Testis (tissue), 5 donors: ENCODE measurements at places on chromosomes 3 and 15.

- H3K4me3 ChIP-seq = no peak overlapping the region
- H3K27me3 ChIP-seq = no peaks in the 10 kb centered on the region
- no peaks in the 10 kb centered on the region for H3K36me3 ChIP-seq
- H3K27ac ChIP-seq = no peak overlapping the region
- DNase-seq = no peak
Observed at GRCh38 chr3:121974601-121975111, 47.4 kb downstream of the ILDR1 start.

DNA sequence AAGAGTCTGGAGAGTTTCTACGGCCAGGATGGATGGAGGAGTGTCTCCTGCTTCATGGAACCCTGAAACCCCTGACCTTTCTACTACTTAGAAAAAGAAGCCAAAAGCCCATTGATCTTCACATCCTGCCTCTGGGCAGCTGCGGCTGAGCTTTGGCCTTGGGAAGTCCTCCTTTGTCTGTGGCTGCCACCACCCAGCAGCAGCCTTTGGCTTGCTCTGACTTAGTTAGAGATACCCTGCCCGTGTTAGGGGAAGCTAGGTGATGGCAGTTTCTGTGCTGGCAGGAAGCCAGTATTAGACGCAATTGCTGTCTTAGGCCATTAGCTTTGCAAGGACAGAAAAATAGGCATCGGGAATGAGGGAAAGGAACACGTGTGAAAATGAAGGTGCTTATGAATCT is 18.8 kb downstream of the APH1B start:
- H3K27ac ChIP-seq = no peak overlapping the region
- H3K27me3 ChIP-seq = no peaks in the 10 kb centered on the region
- no peaks in the 10 kb centered on the region for H3K36me3 ChIP-seq
- peaks cover 10% of the 10 kb centered on the region for H3K4me1 ChIP-seq
- DNase-seq = no peak

- H3K4me3 ChIP-seq = no peak overlapping the region
- H3K4me1 ChIP-seq = no peaks in the 10 kb centered on the region
- H3K27ac ChIP-seq = no peak overlapping the region
- no peaks in the 10 kb centered on the region for H3K27me3 ChIP-seq
- no peak for DNase-seq
Observed at GRCh38 chr3:3560591-3561311, 238.5 kb upstream of the LRRN1 start.

GRCh38 chr3:32820971-32821685 is 3.3 kb downstream of the TRIM71 start:
- peaks cover 4% of the 10 kb centered on the region for H3K4me1 ChIP-seq
- no peak for DNase-seq
- no peaks in the 10 kb centered on the region for H3K36me3 ChIP-seq
- H3K27me3 ChIP-seq = no peaks in the 10 kb centered on the region
- H3K27ac ChIP-seq = no peak overlapping the region

- H3K4me1 ChIP-seq = no peaks in the 10 kb centered on the region
- no peak overlapping the region for H3K4me3 ChIP-seq
- no peaks in the 10 kb centered on the region for H3K36me3 ChIP-seq
- no peaks in the 10 kb centered on the region for H3K27me3 ChIP-seq
Observed at GRCh38 chr3:79233431-79234060, 534.3 kb downstream of the ROBO1 start.

GRCh38 chr3:49701388-49702077 is 12.2 kb downstream of the RNF123 start:
- no peak for DNase-seq
- H3K4me3 ChIP-seq = no peak overlapping the region
- H3K27ac ChIP-seq = no peak overlapping the region
- no peaks in the 10 kb centered on the region for H3K27me3 ChIP-seq
- H3K4me1 ChIP-seq = no peaks in the 10 kb centered on the region

- no peak overlapping the region for H3K4me3 ChIP-seq
- DNase-seq = no peak
- H3K27ac ChIP-seq = no peak overlapping the region
- H3K27me3 ChIP-seq = no peaks in the 10 kb centered on the region
Observed at GRCh38 chr3:168828943-168829342, 733.2 kb upstream of the GOLIM4 start.

- H3K4me1 ChIP-seq = peaks cover 8% of the 10 kb centered on the region
- no peaks in the 10 kb centered on the region for H3K36me3 ChIP-seq
- H3K4me3 ChIP-seq = no peak overlapping the region
- H3K27ac ChIP-seq = no peak overlapping the region
- no peaks in the 10 kb centered on the region for H3K27me3 ChIP-seq
Observed at GRCh38 chr3:15932348-15933300, 134.8 kb upstream of the ANKRD28 start.

DNA sequence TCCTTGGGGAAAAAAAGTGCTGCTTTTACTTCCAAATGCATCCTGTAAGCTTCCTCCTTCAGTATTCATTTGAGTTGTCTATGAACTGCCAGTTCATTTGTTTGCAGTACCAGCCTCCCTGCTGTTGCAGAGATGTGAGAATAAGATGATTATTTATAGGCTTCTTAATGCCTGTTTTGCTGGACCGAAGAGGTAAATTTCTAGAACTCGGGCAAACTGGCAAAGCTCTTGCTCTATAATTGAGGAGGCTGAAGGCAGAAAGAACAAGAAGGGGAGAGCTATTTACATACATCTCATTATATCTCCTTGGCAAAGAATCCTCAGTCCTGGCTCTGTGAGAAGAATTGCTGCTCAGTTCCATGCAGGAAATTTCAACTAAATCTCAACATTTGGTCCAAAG is 790.4 kb downstream of the GRM7 start:
- H3K4me1 ChIP-seq = no peaks in the 10 kb centered on the region
- no peaks in the 10 kb centered on the region for H3K27me3 ChIP-seq
- no peak overlapping the region for H3K27ac ChIP-seq
- H3K36me3 ChIP-seq = no peaks in the 10 kb centered on the region
- no peak overlapping the region for H3K4me3 ChIP-seq

DNA sequence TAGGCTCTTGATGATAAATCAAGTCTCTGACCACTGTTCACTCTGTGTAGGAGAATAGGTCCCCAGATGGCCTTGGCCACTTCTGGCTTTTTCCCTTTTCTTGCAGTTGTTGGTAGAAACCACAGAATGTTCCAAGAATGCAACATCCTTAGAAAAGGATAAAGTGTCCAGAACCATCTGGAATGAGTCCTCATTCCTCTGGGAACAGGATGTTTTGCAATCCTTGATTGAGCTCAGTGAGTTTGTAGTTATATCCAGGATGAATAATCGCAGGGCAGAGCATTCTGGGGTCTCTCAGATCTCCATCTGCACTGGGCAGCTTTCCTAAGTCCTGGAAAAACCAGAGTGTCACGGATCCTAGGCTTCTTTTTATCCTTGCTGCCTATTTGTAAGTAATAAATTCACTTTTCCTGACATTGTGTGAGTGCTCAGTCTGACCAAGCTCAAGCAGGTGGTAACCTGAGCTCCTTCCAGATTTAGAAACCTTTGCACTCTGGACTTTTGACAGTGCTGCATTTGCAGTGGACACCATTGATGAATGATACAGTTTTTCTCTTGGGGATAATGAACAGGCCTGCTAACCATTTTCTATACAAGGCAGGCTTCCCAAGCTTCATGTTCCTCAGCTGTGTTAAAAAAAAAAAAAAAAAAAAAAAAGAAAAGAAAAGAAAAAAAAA is 1028.6 kb downstream of the OTOL1 start:
- H3K4me3 ChIP-seq = no peak overlapping the region
- H3K4me1 ChIP-seq = no peaks in the 10 kb centered on the region
- no peaks in the 10 kb centered on the region for H3K36me3 ChIP-seq
- no peak overlapping the region for H3K27ac ChIP-seq
- H3K27me3 ChIP-seq = no peaks in the 10 kb centered on the region

- no peaks in the 10 kb centered on the region for H3K27me3 ChIP-seq
- no peak overlapping the region for H3K27ac ChIP-seq
- no peak overlapping the region for H3K4me3 ChIP-seq
- no peaks in the 10 kb centered on the region for H3K36me3 ChIP-seq
- DNase-seq = no peak
Observed at GRCh38 chr15:49015896-49016295, 30.4 kb downstream of the SECISBP2L start.

DNA sequence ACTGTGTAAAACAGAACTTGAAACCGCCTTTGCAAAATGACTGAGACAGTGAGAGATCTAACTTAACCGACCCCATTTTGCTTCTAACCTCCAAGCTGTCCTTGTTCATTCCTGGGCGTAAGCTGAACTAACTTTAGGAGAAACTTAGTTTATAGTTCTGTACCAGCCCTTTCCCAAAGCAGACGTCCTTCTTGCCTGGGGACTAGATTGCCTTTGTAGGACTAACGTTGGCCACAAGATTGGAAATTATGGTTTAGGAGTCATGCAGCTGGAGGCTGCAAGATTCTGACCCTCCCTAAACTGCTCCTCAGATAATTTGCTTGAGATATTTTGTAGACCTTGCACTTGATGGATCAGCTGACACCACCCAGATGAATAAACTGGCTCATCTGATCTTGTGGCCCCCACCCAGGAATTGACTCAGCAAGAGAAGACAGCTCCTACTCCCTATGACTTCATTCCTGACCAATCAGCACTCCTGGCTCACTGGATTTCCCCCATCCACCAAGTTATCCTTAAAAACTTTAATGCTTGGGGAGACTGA is 219.9 kb upstream of the PROK2 start:
- no peak overlapping the region for H3K4me3 ChIP-seq
- H3K27ac ChIP-seq = no peak overlapping the region

- no peak for DNase-seq
- H3K4me3 ChIP-seq = no peak overlapping the region
- no peaks in the 10 kb centered on the region for H3K4me1 ChIP-seq
- H3K27me3 ChIP-seq = no peaks in the 10 kb centered on the region
Observed at GRCh38 chr3:169075710-169076109, 587.8 kb downstream of the MECOM start.

- H3K36me3 ChIP-seq = no peaks in the 10 kb centered on the region
- H3K27ac ChIP-seq = no peak overlapping the region
- H3K4me1 ChIP-seq = no peaks in the 10 kb centered on the region
- H3K27me3 ChIP-seq = no peaks in the 10 kb centered on the region
- peak; percentile 9 for DNase-seq
- no peak overlapping the region for H3K4me3 ChIP-seq
Observed at GRCh38 chr3:14766428-14767244, 52.1 kb upstream of the FGD5 start.

DNA sequence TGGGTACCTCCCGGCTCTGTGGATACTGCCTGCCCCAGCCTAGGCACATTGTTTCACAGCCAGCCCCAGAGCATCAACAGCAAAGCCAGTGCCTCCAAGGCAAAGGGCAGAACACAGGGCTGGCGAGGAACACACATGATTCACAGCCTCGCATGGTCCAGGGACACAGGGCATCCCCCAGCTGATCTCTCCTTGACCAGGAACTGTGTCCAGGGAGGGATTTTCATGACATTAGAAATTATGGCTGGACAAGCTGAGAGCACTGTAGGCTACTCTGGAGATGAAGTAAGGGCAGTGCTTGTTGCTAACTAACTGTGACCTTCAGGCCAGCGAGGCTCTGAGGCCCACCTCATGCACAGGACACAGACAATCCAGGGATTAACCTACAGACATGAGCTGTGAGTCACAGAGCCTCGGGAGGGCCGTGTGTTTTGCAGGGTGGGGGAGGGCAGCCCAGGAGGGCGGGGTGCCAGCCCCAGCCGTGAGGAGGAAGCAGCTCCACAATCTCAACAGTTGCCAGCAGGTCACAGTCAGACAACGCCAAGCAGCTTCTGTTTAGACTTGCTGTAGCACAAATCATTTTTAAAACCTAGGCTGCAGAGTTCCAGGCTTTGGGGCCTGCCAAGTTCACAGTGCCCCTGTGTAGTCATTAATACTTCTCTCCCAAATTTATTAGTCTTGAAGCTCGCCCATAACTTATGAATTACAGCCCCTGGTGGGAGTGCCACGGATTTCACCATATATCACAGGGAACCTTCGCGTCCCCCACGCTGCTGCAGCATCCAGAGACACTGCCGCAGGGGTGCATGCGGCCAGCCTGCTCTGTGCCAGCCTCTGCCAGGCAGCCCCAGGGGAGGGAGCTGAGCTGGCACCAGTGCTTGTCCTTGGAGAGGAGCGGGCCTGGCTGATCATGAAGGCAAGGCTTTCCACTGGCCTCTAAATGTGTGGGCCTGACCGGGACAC is 114.7 kb downstream of the ETFA start:
- peak; percentile 41 for DNase-seq
- H3K27me3 ChIP-seq = no peaks in the 10 kb centered on the region
- no peak overlapping the region for H3K4me3 ChIP-seq
- no peak overlapping the region for H3K27ac ChIP-seq

GRCh38 chr15:54514601-54515000 is 536.4 kb downstream of the UNC13C start:
- H3K4me3 ChIP-seq = no peak overlapping the region
- H3K27me3 ChIP-seq = no peaks in the 10 kb centered on the region
- H3K27ac ChIP-seq = no peak overlapping the region
- no peak for DNase-seq
- H3K4me1 ChIP-seq = no peaks in the 10 kb centered on the region

DNA sequence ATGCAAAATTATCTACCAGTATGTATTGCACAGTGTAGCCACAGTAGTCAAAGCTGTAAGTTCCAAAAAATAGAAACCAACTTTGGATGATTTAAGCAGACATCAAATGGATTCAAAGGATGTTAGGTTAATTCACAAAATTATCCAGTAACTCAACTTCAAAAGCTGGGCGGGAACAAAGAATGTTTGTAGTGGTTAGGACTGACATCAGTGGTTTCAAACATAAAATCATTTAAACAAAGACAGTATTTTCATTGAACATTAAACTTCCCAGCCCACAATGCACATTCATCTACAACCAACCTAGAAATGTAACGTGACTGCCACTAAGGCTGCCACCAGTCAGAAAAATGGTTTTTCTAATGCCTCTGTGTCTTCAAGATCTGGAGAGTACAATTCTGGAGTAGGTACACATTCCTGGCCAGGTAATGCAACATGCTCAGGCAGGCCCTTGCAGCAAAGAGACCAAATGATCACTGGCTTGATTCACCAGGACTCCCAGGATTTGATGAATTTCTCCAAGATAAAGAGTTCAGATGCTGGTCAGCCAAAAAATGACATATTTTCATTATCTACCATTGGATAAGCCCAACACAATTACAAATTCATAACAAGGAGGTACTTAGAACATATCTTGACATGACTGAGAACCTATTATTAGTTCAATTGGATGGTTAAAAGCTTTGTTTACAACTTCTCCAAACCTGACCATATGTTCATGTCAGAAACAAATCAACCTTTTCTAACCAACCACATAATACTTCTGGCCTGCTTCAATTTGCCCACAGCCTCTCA is 189.8 kb upstream of the CNTN4 start:
- no peaks in the 10 kb centered on the region for H3K36me3 ChIP-seq
- no peaks in the 10 kb centered on the region for H3K4me1 ChIP-seq
- H3K4me3 ChIP-seq = no peak overlapping the region
- DNase-seq = no peak

GRCh38 chr3:188316723-188317070 is 162.7 kb downstream of the LPP start:
- no peaks in the 10 kb centered on the region for H3K27me3 ChIP-seq
- peaks cover 31% of the 10 kb centered on the region for H3K4me1 ChIP-seq
- no peak for DNase-seq
- H3K36me3 ChIP-seq = no peaks in the 10 kb centered on the region
- no peak overlapping the region for H3K4me3 ChIP-seq
- peak overlapping the region; percentile 14 for H3K27ac ChIP-seq

GRCh38 chr3:22886439-22887068 is 316.6 kb upstream of the UBE2E2 start:
- H3K27me3 ChIP-seq = no peaks in the 10 kb centered on the region
- no peaks in the 10 kb centered on the region for H3K36me3 ChIP-seq
- peak; percentile 27 for DNase-seq
- H3K4me3 ChIP-seq = no peak overlapping the region

- H3K27ac ChIP-seq = peak overlapping the region; percentile 27
- no peaks in the 10 kb centered on the region for H3K27me3 ChIP-seq
- no peaks in the 10 kb centered on the region for H3K36me3 ChIP-seq
- H3K4me3 ChIP-seq = no peak overlapping the region
Observed at GRCh38 chr15:63212050-63213004, 22.9 kb downstream of the RAB8B start.
